ENCODE measurements at places on chromosomes 6 and 20.

DNA sequence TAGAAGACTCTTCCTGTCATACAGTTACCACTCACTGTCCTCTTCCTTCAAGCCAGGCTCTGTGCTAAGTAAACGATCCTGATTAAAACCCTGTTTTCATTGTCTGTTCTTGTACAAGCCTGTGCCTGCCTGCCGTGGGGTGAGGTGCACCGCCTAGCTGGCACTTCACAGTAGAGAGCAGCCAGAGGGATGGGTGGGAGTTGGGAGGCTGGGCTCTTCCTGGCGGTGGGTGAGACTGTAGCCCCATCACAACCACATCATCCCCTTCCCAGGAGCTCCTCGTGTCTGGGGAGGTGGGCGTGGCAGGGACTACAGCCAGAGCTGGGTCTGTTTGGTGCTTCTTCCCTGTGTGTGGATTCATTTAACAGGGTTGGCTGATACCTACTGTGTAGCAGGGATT, 382.0 kb downstream of the TAF4 start:
- DNase-seq = peak; percentile 14

GRCh38 chr6:98904096-98904495, 43.6 kb downstream of the FBXL4 start:
- DNase-seq = no peak

- no peak for DNase-seq
These were observed 145.4 kb downstream of the PRKN start for GRCh38 chr6:162581988-162582780.

GRCh38 chr6:149458806-149459205, 26.0 kb downstream of the ZC3H12D start:
- no peak for DNase-seq

DNA sequence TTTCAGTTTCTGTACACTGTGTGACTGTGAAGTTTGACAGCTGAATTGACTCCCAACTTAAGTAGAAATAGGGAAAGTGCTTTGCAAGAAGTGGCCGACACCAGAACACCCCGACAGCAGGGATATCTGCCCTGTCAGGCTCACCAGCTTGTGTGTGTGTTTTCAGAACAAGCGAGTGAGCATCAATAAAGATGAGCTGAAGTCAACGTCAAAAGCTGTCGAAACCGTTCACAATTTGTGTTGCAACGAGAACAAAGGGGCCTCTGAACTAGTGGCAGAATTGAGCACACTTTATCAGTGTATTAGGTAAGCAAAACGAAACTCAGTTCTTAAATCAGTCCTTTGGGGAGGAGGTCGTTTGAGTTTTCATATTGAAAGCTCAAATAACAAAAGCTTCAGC, 10.7 kb downstream of the NELFCD start:
- DNase-seq = no peak

- DNase-seq = no peak
These were observed 262.3 kb downstream of the CDH4 start for GRCh38 chr20:61514396-61514795.

- no peak for DNase-seq
These were observed 76.5 kb downstream of the PTPN1 start for GRCh38 chr20:50586531-50587232.

DNA sequence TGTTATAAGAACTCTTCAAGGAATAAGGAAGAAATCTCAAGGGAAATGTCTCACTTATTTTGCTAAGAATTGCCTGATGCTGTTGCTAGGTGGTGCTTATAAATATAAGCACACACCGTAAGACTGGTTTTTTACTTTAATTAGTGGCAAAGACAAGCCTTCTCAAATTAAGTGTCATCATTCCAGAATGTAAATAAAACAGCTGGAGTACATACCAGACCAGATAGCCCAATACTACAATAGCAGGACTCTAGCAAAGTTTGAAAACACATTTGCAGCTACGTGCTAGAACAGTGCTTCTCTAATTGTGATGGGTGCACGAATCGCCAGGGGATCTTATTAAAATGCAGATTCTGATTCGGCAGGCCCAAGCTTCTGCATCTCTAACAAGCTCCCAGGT, 6.8 kb downstream of the CNKSR3 start:
- no peak for DNase-seq
